ENCODE measurements at places on chromosomes 1 and 21.

- H3K4me1 ChIP-seq, result no peaks in the 10 kb centered on the region
- H3K36me3 ChIP-seq, result peaks cover 9% of the 10 kb centered on the region
- H3K27ac ChIP-seq, result no peak overlapping the region
- no peak overlapping the region for H3K4me3 ChIP-seq
These were observed 59.3 kb upstream of the B3GALNT2 start for GRCh38 chr1:235563513-235564061.

GRCh38 chr21:38511662-38512243 is 13.5 kb upstream of the ERG start:
- H3K27ac ChIP-seq, result no peak overlapping the region
- no peaks in the 10 kb centered on the region for H3K4me1 ChIP-seq
- H3K36me3 ChIP-seq, result no peaks in the 10 kb centered on the region
- DNase-seq, result no peak

- no peaks in the 10 kb centered on the region for H3K27me3 ChIP-seq
- H3K4me3 ChIP-seq, result no peak overlapping the region
- no peaks in the 10 kb centered on the region for H3K36me3 ChIP-seq
- DNase-seq, result no peak
- H3K4me1 ChIP-seq, result no peaks in the 10 kb centered on the region
These were observed 55.9 kb upstream of the GRHL3 start for GRCh38 chr1:24263211-24263610.

DNA sequence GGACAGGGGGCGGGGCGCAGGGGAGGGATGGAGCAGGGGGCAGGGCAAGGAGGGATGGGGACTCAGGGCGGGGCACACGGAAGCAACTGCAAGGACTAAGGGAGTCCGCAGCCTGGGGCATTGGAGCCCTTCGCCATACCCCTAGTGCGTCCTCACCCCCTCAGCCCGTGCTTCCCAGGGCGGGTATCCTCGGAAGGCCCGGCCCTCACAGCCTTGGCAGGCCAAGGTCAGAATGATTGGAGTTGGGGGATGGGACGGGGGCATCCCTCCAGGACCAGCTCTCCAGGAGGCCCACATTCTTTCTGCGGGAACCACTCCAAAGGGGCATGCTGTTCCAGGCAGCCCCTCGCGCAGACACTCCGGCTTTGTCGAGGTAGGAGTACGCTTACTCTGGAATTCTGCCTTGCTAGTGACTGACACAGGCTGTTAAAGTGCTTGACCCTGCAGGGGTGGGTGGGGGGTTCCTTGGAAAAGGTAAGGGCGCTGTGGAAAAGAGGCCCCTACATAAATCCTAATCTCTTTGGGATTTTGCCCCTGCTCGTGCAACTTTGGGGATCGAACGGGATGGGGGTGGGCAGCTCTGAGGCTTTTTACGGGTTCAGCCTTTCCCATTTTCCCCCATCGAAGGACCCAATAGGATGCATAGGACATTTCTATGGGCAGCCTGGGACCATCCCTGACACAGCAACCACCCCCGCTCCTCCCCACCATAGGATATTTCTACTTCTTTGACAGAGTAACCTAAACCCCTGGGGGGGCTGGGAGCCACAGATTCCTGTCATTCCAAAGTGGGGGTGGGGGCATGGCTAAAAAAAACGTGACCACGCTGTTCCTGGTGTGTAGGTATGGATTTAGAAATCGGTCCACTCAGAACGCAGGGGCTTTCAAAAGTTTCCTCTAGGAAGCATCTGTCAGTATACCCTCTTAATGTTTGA is 738 bp upstream of the TRIM11 start:
- H3K36me3 ChIP-seq, result peaks cover 36% of the 10 kb centered on the region
- H3K27ac ChIP-seq, result no peak overlapping the region
- H3K4me3 ChIP-seq, result peak overlapping the region; percentile 92
- H3K4me1 ChIP-seq, result 0 out of 2 replicates have a peak, but pooled peaks cover 5% of the 10 kb centered on the region

DNA sequence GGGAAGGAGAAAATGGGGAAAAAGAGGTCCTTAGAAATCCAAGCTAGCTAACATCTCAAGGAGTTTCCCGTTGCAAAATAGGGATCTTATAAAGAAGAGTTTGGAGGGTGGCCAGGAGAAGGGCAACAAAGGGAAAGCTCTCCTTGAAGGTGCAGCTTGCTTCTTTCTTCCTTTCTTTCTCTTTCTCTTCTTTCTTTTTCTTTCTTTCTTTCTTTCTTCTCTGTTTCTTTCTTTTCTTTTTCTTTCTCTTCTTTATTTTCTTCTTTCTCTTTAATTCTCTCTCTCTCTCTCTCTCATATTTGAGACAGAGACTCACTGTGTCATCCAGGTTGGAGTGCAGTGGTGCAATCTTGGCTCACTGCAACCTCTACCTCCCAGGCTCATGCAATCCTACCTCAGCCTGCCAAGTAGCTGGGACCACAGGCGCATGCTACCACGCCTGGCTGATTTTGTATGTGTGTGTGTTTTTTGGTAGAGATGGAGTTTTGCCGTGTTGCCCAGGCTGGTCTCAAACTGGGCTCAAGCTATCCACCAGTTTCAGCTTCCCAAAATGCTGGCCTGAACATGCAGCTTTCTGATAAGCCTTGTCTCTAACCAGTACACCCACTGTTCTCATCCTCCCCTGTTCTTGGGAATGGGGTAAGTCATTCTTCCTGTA is 44.4 kb downstream of the RNF11 start:
- no peak overlapping the region for H3K4me3 ChIP-seq
- no peak overlapping the region for H3K27ac ChIP-seq
- H3K4me1 ChIP-seq, result no peaks in the 10 kb centered on the region
- no peaks in the 10 kb centered on the region for H3K27me3 ChIP-seq

GRCh38 chr1:203467550-203467921 is 8.1 kb upstream of the PRELP start:
- H3K27ac ChIP-seq, result no peak overlapping the region
- H3K4me3 ChIP-seq, result no peak overlapping the region
- no peak for DNase-seq
- H3K4me1 ChIP-seq, result peaks cover 4% of the 10 kb centered on the region
- no peaks in the 10 kb centered on the region for H3K36me3 ChIP-seq

GRCh38 chr1:201282931-201283829 is at the start of gene PKP1:
Gene PKP1 (plus strand): TSS chr1:201283506. CDS start chr1:201283703, 197 bp downstream.
- DNase-seq, result peak; percentile 69
- no peaks in the 10 kb centered on the region for H3K27me3 ChIP-seq
- peak within 1 kb of the TSS; percentile 46 for H3K4me3 ChIP-seq
- H3K36me3 ChIP-seq, result no peaks in the 10 kb centered on the region

GRCh38 chr1:227898502-227899140 is 49.1 kb downstream of the WNT9A start:
- DNase-seq, result peak; percentile 21
- H3K36me3 ChIP-seq, result no peaks in the 10 kb centered on the region
- no peak overlapping the region for H3K4me3 ChIP-seq
- no peaks in the 10 kb centered on the region for H3K27me3 ChIP-seq
